ENCODE measurements at places on chromosomes 11 and 22.

DNA sequence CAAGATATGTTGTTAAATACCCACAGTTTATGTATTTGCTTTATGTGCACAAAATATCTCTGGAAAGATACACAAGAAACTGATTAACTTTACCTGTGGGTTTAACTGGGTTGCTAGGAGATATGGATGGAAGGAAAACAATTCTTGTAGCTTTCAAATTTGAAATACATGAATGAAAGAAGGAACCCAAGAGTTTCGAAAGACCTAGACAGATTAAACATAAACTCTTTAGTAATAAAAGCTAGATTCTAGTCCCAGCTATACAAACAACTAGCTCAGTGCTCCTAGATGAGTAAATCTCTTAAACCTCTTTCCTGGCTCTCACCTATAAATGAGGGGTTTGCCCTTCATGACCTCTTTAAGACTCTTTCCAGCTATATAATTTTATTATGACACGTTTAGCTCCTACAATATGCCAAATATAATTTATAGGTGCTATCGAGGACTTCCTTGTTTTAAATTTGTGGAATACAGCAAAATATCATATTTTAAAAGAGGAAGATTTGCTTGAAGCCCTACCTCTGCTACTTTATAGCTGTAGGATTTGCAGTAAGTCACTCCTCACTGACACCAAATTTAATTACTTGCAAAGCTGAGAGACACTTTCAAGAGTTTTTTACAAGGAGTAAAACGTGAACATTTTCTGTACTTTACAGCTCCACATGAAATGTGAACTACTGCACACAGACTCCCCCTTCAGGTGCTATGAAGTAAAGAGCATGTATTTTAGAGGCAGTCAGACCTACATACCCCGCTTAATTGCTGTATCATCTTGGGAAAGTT is 50.7 kb downstream of the RRAS2 start:
- peak; percentile 17 for DNase-seq

DNA sequence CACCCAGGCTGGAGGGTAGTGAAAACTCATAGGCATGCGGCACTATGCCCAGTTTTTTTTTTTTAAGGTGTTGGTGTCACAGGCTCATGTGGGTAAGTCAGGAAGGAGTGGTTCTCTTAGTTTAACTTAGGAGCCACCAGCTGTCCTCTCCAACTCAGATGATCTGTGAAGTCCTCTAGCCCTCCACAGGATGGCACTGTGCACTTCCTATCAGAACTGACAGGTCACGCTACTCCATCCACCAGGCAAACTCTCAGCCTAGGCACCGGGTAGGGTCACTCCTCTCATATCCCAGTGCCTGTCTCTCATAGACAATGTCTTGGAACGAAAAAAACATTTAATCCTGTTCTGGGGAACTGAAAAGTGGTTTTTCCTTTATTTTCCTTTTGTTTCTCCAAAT is 16.5 kb downstream of the NAP1L4 start:
- DNase-seq = no peak

- no peak for DNase-seq
These were observed 727.4 kb downstream of the BRD1 start for GRCh38 chr22:49100316-49100715.

- DNase-seq = no peak
These were observed 263.0 kb downstream of the OPCML start for GRCh38 chr11:133269267-133269666.

- DNase-seq = no peak
These were observed 58.7 kb downstream of the GAS2 start for GRCh38 chr11:22725079-22725478.

- DNase-seq = no peak
These were observed 1356.2 kb downstream of the FAM181B start for GRCh38 chr11:81377418-81377817.

DNA sequence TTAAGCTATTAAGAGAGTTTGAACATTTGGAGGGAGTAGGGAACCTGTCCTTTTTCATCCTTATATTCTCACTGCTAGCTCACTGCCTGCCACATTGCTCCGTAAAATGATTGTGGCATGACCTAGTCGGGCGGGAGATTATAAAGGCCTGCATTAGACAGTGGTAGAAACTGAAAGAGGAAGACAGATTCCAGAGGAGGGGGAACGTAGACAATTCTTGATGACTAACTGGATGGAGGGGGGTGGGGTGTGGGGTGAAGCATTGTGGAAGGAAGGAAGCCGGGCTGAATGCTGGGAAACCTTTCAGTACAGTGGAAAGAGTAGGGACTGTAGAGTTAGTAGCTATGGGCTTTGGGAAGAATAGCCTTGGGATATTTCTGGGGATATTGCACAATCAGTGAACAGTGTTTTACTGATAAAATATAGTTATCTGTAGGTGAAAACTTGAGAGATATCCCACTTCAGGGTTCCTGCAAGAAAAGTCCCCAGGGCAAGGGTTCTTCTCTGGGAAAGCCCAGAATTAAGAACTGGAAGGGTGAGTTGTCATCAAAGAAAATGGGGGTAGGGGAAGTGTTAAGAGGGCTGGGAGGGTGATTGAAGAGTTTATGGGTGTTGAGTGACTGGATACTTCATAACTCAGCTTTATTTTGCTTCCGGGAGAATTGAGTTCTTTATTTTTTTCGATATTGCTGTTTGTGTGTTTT is 2.1 kb downstream of the MED15 start:
- no peak for DNase-seq

DNA sequence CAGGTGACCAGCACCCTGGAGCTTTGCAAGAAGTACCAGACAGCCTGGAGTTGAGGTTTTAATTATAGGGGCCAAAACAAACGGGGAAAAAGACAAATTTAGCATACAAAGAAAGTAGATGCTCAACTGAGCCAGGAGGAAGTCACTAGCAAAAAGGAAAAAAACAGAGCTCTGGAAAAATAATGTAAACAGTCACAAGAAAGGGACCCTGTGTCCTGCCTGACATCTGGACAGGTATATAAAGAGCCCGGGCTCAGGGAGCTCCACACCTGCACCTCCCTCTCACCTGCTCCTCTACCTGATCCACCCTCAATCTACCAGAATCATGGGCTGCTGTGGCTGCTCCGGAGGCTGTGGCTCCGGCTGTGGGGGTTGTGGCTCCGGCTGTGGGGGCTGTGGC is at the start of gene KRTAP5-10:
Gene KRTAP5-10 (plus strand): TSS at position 301 of the 400 bp plus-strand sequence. CDS start 25 bp downstream, at position 326.
- no peak for DNase-seq

- DNase-seq = no peak
These were observed 63.6 kb downstream of the PARVG start for GRCh38 chr22:44244265-44244822.

- no peak for DNase-seq
These were observed 334.9 kb downstream of the BRD1 start for GRCh38 chr22:49492741-49493251.

DNA sequence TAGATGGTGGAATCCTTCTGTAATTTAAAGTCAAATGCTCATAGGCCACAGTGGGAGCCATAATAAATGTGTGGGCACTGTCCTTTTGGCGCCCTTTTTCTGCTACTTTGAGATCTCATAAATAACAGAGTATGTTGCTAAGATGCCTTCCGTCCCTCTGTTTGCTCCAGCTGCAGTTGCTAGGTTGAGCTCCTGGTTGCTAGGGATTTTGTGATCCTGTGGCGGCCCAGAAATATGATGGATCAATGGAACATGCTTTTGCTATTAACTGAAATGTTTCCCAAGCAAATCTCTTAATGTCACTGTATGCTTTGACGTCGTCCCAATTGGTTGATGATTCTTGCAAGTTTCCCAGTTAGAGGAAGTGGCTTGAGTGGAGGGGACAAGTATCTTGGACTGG is 53.5 kb downstream of the MYO18B start:
- no peak for DNase-seq

- no peak for DNase-seq
These were observed 39.7 kb upstream of the MMP12 start for GRCh38 chr11:102914238-102915043.

DNA sequence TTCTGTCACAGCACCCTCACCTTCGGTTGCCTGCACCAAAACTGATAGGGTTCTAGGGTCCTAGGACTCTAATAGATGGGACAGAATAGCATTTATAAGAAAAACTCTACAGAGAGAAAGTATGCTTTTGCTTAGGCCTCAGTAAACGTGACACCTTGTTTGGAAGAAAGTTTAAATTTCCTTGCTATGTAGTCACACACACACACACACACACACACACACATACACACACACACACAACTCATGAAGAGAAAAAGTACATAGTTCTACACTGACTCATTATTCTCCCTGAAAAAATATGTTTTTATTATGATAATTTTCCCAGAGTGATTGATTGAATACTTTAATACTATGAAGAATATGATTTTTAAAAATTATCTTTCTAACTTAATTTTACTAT is 220.8 kb upstream of the SNX19 start:
- no peak for DNase-seq

- no peak for DNase-seq
These were observed 40.5 kb downstream of the ARHGAP1 start for GRCh38 chr11:46659908-46660307.

DNA sequence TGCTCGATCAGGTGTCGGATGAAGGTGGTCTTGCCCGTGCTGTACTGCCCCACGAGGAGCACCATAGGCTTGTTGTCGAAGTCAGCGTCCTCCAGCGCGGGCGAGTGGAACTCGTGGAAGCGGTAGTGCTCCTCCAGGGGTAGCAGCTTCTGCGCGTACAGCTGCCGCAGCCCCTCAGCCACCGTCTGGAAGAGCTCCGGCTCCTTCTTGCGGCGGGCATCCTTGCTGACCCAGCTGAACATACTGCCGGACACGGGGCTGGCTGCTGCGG is 263 bp downstream of the EHD1 start:
- peak; percentile 64 for DNase-seq

DNA sequence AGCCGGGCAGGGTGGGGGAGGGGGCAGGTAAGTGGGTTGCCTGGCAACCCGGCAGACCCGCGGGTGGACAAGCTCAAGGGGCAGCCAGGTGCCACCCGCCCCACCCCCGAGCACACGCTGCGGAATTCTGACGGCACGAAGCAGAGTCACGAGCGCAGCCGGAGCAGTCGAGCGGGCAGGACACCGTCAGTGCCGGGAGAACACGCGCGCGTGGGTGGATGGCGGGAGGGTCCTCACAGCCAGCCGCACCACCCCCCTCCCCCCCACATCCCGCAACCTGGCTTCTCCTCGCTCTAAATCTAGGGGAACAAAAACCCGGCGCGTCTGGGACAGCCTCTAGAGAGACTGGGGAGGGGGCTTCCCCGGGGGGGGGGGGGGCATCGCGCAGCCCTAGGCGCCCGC is 133.1 kb upstream of the HSD17B12 start:
- no peak for DNase-seq

GRCh38 chr22:39556970-39557841 is 13.3 kb upstream of the CACNA1I start:
- DNase-seq = no peak

GRCh38 chr11:35393098-35393497 is 26.3 kb downstream of the SLC1A2 start:
- DNase-seq = no peak

DNA sequence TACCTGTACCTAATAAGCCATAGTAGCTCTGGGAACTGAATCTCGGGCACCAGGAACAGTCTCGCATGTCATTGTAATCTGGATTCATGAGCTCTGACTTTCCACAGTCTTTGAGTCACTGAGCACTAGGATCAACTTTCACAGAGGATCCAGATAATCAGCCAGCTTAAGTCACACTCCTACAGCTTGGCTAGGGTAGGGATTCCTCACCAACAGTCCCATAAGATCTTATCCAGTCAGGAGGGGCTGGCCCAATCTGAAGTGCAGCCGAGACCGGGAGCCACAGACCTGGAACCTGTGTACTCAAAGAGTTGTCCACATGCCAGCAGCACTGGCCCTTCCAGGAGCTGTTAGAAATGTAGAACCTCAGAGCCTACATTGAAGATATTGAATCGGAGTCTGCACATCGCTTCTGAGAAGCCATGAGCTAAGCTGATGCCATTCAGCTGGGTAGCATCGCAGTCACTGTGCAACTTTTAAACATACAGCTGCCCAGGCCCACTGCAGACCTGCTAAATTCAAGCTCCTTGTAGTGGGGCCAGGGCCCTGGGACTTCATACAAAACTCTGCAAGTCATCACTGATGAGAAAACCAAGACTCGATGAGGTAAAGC is 538.8 kb upstream of the B3GAT1 start:
- no peak for DNase-seq

- DNase-seq = no peak
These were observed 158.4 kb upstream of the NARS2 start for GRCh38 chr11:78733031-78733430.

GRCh38 chr22:44126807-44127206 is 53.9 kb upstream of the PARVG start:
- DNase-seq = no peak

DNA sequence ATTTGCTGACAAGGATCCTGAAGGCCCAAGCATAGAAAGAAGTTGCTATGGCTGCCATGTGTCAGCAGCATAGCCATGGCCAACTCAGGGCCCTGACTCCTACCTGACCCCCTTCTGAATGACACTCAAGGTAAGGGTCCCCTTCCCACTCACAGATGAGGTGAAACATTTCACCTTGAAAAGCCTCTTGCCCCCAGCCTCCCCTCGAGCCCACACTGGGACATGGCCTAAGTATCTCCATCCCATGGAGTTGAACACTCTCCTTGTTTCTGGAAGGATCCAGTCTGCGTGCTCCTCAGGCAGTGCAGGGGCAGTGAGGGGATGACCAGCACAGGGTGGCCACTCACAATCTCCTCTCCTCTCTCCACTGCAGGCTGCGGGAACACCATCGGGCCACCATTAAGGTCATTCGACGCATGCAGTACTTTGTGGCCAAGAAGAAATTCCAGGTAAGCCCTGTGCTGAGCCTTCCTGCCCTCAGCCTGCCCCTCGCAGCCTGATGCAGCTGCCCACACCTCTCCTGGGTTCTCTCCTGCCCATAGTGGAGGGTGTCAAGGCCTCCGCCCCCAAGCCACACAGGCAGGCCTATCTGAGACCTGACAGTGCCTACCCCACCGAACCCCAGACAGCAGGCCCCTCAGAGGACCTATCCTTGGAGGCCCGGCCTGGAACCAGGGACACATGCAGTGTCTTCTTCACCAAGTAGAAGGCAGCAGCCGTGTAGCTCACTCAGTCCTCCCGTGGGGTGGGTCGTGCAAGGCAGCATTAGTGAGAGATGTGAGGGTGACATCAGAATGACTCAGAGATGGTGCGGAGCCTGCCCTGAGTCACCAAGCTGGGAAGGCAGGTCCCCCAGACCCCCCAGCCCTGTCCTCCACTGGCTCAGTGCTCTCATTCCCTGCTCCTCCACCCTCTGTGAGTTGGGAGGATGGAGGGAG is 68.9 kb upstream of the KCNQ1OT1 start:
- no peak for DNase-seq

- DNase-seq = no peak
These were observed 72.6 kb upstream of the CADM1 start for GRCh38 chr11:115576606-115577380.

- no peak for DNase-seq
These were observed 151.7 kb downstream of the STK33 start for GRCh38 chr11:8442301-8442700.

DNA sequence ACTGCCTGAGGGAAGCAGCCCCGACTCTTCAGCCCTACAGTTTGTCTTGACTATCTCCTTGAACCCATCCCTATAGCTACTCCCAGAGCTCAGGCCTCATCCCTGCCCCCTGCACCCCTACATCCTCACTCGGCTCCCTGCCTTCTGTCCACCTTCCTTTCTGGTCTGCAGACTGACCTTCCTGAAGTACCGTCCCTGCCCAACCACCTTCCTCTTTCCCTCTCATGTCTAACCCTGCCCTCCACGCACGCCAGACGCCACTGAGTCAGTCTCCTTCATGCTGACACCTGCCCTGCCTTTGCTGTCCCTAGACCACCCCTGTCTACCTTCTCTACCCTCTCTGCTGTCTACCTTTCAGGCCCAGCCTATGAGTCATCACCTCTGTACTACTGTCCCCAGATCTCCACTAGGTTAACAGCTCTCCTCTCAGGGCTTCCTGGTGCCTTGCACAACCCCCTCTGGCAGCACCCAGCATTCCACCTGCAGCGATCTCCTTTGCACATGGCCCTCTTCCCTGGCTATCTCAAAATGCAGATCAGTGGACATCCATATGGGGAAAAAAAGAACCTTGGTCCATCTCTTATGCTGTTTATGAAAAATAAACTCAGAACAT is 8.9 kb downstream of the KCTD21 start:
- no peak for DNase-seq

Data from NCI-H526 treated with DMSO at 0.1 percent for 48 hours (cell line).